ENCODE measurements at places on chromosomes 11 and 22.

DNA sequence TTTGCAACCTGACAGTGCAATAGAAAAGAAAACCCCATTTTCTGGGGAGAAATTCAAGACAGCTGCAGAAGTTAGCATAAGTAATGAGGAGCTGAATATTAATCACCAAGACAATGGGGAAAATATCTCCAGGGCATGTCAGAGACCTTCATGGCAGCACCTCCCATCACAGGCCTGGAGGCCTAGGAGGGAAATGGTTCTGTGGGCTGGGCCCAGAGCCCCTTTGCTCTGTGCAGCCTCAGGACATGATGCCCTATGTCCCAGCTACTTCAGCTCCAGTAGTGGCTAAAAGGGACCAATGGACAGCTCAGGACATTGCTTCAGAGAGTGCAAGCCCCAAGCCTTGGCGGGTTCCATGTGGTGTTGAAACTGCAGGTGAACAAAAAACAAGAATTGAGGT is 14.6 kb upstream of the DKK3 start:
- no peak for DNase-seq

DNA sequence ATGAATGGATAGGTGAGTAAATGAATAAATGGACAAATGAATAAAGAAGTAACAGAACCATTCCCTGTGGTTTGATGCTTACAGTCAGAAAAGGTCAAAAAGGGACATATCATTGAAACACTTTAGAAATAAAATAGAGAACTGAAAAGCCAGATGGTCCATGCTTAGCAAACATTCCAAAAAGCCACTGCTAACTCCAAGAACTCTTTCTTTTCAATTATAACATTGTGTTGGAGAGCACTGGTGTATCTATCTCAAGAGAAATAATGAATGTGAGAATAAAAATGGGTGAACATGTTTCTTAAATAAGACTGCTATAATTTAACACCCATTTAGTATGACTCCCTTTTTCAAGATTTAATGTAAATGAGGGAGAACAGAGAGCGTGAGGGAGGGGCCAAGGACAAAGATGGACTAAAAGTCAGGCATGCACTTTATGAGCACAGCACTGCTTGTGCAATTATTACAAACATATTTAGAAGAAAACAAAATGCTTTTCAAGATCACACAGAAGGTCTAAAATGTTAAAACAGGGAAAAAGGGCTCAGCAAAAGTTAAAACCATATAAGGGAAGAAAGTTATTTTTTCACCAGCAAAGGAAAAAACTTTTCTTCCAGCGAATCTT is 224.3 kb upstream of the PITPNB start:
- DNase-seq: no peak

- DNase-seq: no peak
These were observed 62.0 kb downstream of the GGTLC2 start for GRCh38 chr22:22706253-22706915.

- DNase-seq: no peak
These were observed 7.6 kb downstream of the TP53I11 start for GRCh38 chr11:44943118-44943517.

- DNase-seq: no peak
These were observed 175.7 kb downstream of the SWAP70 start for GRCh38 chr11:9839550-9839949.

DNA sequence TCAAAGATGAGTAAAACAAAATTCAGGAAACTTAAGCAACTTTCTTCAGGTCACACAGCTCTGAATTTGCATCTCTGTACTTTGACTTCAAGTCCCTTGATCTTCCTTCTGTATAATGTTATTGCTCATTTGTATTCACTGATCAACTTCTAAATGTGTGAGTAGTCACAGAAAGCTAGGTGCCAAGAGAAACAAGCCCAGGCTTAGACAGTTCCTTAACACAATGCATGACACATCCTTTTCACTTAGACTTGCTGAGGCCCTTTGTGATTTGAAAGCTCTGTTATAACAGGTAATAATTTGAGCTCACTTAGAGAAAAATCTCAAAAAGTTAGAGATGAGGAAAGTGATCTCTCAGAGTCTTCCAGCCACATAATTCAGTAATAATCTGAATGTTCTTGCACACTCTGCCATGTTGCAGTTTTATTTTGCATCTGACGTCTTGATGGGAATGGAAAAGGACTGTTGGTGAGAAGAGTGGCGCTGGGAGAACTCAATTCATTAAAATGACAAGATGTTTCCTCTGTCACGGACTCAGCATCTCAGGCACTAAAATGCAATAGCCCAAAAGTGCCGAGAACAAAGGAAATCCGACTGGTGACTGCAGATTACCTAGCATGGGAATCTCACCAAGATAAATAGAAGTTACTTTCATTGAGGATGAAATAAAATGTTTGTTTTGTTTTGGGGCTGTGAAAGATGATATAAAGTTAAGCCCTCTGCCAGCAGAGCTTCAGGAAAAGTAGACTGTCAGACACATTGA is 665.3 kb downstream of the OPCML start:
- DNase-seq: no peak

DNA sequence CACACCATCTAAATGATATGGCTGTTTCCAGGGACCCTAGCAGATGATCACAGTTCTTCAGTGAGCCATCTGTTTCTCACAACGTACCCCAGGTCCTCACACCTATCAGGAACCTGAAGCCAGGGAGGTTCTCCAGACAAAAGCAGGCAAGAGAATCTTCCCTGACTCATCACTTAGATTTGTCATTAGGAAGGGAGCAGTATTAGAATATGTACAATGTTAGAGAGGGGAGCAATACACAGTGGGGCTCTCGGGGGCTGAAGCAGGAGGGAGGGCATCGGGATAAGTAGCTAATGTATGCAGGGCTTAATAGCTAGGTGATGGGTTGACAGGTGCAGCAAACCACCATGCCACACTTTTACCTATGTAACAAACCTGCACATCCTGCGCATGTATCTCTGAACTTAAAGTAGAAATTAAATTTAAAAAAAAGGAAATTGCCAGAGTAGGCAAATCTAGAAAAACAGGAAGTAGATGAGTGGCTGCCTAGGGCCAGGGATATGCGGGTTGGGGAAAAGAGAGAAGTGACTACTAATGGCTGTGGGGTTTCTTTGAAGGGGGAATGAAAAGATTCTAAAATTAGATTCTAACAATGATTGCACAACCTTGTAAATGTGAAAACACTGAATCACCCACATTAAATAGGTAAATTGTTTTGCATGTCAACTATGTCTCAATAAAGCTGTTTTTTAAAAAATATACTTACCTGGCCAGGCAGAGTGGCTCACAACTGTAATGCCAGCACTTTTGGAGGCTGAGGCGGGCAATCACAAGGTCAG is 14.4 kb downstream of the C22orf42 start:
- no peak for DNase-seq

- no peak for DNase-seq
These were observed 25.0 kb downstream of the ARRB1 start for GRCh38 chr11:75326439-75326810.

DNA sequence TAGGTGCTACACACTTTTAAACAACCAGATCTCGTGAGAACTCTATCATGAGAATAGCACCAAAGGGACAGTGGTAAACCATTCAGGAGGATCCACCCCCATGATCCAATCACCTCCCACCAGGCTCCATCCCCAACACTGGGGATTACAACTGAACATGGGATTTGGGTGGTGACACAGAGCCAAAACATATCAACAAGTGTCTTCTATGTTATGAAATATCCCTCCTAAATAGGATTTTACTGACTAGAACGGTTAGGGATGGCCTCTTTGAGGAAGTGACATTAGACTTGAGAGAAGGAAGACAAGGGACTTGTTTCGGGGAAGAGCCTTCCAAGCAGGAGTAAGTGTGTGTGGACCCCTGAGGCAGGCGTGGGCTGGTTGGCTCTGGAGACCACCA is 11.9 kb upstream of the MRPL11 start:
- DNase-seq: no peak

- DNase-seq: no peak
These were observed 49.4 kb upstream of the ADA2 start for GRCh38 chr22:17268501-17269223.

- no peak for DNase-seq
These were observed 30.7 kb downstream of the PARVG start for GRCh38 chr22:44211256-44211945.

GRCh38 chr11:62880231-62880802 is 379 bp upstream of the SLC3A2 start:
- DNase-seq: peak; percentile 62

- no peak for DNase-seq
These were observed 4.3 kb downstream of the LRFN4 start for GRCh38 chr11:66861038-66861773.

DNA sequence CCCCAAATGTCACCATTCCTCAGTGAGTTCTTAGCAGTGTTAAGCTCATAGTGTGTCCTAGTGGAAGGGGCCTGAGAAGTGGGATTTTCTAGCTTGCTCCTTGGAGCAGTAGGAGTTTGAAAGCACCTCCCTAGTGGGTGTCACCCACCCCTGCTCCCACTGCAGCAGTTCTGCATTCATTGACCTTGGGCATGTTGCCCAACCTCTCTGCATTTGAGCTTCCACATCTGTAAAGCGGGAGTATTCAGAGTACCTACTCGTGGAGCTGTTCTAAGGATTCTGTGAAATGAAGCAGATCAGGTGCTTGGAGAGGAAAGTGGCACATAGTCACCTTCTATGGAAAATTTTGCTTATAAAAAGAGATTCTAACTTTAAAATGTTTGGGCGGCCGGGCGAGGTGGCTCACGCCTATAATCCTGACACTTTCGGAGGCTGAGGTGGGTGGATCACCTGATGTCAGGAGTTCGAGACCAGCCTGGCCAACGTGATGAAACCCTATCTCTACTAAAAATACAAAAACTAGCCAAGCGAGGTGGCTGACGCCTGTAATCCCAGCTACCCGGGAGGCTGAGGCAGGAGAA is 16.9 kb downstream of the LMO2 start:
- DNase-seq: no peak

DNA sequence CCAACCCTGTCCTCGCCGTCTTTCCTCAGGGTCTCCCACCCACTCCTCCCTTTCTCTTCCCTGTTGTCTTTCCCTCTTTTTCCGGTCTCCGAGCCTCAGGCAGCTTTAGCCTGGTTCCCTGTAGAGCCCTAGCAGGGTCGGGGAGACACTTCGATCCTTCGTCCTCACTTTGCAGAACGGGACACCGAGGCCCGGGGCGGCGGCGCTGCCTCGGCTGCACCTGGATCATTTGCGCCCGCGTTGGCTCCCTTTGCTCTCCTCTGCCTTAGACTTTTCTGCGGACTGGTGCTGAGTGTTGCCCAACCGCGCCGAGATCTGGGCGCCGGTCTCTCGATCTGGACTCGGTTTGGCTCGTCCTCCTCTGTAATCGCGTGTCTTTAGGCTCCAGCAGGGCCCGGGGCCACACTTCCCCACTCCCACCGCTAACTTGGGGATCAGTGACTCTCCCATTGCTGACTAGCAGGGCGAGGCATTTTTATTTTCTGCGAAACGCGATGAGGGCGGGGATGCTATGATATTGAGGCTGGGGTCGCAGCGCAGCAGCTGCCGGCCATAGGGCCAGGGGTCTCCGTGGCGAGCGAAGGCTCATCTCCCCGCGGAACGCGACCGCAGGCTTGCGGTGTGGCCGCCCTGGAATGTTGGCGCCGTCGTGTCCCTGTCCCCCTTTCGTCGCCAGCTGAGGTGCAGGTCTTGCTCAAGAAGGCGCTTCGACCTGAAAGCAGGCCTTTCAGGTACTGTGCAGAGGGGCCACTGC is 1.6 kb upstream of the E2F8 start:
- DNase-seq: no peak

DNA sequence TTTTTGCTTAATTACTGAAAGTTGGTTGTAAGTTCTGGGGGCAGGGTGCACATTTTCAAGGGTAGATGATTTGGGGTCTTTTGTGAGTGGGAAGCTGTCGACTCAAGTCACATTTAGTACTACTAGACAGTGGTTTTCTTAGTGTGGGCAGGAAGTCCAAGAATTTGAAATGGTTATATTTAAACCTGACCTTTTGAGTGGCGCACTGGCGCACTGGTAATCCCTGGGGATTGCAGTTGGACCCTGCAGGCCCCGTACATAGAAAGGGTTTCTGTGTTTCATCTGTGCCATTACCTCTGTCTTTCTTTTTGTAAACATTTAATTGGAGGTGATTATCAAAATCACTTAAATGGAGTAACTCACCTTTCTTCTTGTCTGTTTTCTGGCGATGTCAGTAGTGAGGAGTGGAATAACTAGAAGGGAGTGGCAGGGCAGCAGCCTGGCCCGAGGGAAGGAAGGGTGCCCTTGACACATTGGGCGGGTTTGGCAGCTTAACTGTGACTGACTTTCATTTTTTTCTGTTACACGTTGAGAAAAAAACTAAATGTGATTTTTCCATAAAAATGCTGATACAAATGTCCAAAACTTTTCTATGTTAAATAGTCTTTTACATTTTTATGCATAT is 101.8 kb upstream of the GAL start:
- peak; percentile 62 for DNase-seq

DNA sequence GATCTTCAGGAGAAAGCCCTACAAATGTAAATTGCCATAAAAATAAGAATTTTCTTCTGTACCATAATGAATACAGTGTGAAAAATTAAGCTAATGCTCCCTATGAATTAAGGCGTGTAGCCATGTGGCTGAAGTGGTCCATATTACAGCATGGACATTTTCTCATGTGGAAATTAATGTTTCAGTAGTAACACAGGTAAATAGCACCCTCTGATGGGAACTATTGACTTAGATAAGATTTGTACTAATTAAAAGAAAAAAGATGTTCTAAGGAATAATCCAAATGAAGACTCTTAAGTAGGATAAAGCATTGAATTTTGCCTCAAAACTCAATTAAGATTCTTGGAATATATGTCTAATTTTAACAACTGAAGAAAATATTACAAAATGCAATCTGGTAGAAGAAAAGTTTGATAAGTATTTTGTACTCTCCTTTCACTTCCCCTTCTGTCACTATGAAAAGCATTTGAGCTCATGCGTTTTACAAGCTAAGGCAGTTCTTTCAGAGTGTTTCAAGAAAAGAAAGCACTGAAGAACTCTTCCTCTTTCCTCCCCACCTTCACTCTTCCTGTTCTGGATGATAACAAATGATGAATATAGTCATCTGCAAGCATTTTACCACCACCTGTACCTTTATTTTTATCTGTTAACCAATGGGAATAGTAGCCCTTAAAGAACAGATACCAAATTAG is 9.9 kb upstream of the OR8D2 start:
- DNase-seq: no peak

DNA sequence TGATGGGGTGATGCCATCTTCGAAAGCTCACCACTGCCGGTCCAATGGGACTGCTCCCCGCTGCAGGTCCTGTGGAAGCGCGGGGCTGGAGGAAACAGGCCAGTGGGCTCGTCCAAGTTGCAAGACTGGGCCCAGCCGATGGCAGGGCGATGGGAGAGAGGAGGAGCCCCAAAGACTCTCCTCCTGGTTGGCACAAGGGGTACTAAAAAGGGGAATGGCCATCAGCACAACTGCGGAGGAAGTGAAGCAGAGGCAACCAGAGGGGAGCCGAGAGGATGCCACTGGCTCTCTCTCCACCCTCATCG is 357.1 kb downstream of the SHANK2 start:
- no peak for DNase-seq
